ENCODE measurements at places on chromosomes 12 and 14.
A peak's percentile ranks its signal among the peaks of the same experiment; 100 is the strongest.

DNA sequence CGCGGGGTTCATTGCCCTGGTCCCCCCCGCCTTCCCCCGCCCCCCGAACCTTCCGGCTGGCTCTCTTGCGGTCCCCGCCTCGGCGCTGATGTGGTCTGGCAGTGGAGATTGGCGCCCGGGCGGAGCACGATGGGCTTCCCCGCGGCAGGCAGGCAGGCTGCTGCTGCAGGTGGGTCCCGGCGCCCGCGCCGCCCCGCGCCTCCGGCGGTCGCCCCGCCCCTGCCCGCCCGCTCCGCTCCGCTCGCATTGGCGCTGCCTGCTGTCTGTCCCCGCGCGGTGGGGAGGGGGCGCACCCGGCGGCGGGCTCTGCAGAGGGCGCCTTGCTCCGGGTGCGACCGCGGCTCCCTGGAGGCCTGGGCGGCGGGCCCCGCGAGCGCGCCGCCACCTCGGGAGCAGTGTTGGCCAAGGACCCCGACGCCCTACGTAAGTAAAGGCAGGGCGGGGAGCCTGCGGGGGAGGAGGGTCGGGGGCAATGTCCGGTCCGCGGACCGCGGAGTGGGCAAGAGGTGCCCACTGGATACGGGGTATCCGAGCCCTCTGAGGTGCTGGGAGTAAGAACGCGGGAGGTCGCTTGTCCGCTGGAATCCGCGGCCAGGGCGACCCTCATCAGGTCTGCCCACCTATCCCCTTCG is at the start of gene AKAP5:
AKAP5 (plus strand) TSS at position 309 of the 632 bp plus-strand sequence. CDS start 2,896 bp downstream, outside the sequence.
- peak within 1 kb of the TSS; percentile 77 for H3K4me3 ChIP-seq
- peaks cover 18% of the 10 kb centered on the region for H3K4me1 ChIP-seq
- peak; percentile 82 for DNase-seq
- peak within 1 kb of the TSS; percentile 35 for H3K27ac ChIP-seq
- H3K36me3 ChIP-seq, result peaks cover 6% of the 10 kb centered on the region

DNA sequence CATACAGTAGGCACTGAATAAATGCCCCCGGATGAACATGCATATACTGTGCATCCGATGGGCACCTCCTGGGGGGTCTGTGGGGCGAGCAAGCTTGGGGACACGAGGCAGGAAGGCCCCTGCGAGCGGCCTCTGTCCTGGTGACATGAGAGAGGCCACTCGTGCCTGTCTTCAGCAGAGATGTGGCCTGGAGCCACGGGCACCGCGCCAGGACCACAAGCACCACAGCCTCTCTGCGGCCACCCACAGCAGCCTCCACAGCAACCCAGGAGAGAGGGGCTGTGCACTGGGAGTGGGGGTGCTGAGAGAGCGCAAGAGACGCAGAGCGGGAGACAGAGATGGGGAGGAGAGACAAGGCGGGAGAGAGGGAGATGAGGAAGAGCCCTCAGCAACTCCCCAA is 118.5 kb downstream of the RFLNA start:
- H3K4me1 ChIP-seq, result peaks cover 15% of the 10 kb centered on the region
- no peaks in the 10 kb centered on the region for H3K27me3 ChIP-seq
- peak overlapping the region; percentile 16 for H3K27ac ChIP-seq

DNA sequence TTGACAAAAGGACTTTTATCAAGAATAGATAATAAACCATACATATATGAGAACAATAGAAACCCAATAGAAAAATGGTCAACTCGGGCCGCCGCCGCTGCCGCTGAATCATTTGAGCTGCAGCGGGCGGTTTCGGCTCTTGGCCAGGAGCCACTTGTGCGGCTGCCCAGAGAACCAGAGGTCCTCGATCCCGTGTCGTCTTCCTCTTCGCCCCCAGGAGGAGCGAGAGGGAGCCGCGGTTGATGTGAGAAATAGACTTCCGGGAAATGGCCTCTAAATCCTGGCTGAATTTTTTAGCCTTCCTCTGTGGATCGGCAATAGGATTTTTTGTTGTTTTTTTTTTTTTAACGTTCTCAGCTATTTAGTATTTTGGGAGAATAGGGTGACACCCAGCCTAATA is 44.8 kb downstream of the CPSF6 start:
- H3K4me1 ChIP-seq, result peaks cover 13% of the 10 kb centered on the region
- DNase-seq, result peak; percentile 28
- no peak overlapping the region for H3K27ac ChIP-seq

GRCh38 chr12:95169368-95169767 is 47.9 kb downstream of the FGD6 start:
- H3K27me3 ChIP-seq, result no peaks in the 10 kb centered on the region
- H3K27ac ChIP-seq, result no peak overlapping the region
- H3K4me3 ChIP-seq, result no peak overlapping the region
- H3K4me1 ChIP-seq, result peaks cover 28% of the 10 kb centered on the region
- DNase-seq, result no peak
- H3K36me3 ChIP-seq, result peaks cover 10% of the 10 kb centered on the region

- H3K4me3 ChIP-seq, result no peak overlapping the region
- DNase-seq, result no peak
- peaks cover 16% of the 10 kb centered on the region for H3K36me3 ChIP-seq
- peaks cover 28% of the 10 kb centered on the region for H3K4me1 ChIP-seq
- H3K27me3 ChIP-seq, result no peaks in the 10 kb centered on the region
Observed at GRCh38 chr12:27575090-27575761, 51.2 kb downstream of the PPFIBP1 start.

Measured in mesothelial cell of epicardium (in vitro differentiated cells).